Activated T-cell treated with anti-CD3 and anti-CD28 coated beads, Interleukin-2, amount 50 U/mL, for 24 hours (primary cell): ENCODE measurements at places on chromosomes 16 and 17.
A peak's percentile ranks its signal among the peaks of the same experiment; 100 is the strongest.

DNA sequence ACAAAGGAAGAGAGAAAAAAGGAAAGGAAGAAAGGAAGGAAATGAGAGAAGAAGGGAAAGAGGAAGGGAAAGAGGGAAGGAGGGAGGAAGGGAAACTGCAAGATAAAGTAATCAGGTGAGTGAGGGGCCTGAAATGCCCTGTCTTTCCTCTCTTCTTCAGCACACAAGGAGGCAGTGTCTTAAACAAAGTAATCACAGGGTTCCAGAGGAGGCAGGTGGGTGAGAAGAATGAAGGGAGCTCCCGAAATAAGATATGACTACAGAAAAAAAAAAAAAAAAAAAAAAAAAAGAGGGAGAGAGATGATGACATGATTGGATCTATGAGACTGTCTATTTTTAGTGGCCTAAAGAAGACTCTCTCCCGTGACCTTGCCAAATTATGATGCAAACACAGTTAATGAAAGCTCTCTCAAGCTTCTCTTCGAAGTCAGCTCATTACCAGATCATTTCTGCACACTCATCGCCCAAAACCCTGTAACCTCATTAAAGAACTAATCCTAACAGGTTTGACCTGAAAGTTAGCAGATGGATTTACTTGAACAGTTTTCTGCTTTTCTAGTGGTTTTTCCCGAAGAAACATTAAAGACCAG is 53.6 kb downstream of the CDH11 start:
- DNase-seq, result no peak

- DNase-seq, result no peak
Observed at GRCh38 chr16:10878328-10878643, 1.3 kb downstream of the CIITA start.

- DNase-seq, result no peak
Observed at GRCh38 chr16:65658349-65658748, 536.5 kb upstream of the CDH11 start.

- no peak for DNase-seq
Observed at GRCh38 chr17:17810084-17810894, 26.5 kb downstream of the SREBF1 start.

DNA sequence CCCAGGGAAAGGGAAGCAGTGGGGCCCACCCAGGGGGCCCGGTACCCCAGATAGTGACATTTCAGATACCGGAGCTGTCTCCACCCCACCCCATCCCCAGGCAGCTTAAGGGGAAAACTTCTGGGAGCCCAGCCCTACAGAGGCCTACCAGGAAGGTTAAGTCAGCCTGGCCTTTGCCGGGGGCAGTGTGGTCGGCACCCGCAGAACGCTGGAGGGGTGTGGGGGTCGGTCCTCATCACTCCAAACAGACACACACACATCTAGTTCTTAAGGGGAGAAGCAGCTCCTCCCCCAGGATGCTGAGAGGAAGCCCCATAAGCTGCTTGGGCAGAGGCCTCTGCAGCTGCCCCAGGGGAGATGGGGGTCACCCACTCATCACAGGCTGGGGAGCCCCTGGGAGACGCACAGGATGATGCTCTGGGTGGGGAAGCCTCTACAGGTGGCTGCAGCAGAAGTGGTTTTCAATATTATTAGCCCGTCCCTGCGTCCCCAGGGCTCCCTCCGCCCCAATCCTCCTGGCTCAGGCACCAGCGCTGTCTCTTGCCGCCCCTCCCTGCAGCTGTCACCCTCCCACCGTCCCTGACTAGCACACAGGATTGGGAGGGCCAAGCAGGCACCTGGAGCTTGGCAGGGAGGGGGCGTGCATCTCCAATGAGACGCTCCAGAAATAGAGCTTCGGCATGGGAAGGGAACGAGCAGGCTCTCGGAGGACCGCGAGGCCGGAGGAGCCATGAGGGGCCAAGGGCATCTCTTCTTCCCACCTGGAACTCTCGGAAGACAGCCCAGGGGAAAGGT is 1.4 kb upstream of the ABR start:
- DNase-seq, result no peak

- no peak for DNase-seq
Observed at GRCh38 chr16:85989376-85989775, 90.4 kb downstream of the IRF8 start.

DNA sequence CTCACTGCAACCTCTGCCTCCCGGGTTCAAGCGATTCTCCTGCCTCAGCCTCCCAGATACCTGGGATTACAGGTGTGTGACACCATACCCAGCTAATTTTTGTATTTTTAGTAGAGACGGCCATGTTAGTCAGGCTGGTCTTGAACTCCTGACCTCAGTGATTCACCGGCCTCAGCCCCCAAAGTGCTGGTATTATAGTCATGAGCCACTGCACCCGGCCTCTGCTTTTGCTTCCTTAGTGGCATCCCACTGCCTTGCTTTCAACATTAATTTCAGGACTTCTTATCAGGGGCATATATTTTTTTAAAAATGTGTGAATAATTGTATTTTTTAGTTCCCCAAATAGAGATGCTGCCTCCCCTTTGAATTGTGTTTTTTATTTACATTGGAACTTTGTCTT is 98.8 kb downstream of the SYCE1L start:
- DNase-seq, result no peak

DNA sequence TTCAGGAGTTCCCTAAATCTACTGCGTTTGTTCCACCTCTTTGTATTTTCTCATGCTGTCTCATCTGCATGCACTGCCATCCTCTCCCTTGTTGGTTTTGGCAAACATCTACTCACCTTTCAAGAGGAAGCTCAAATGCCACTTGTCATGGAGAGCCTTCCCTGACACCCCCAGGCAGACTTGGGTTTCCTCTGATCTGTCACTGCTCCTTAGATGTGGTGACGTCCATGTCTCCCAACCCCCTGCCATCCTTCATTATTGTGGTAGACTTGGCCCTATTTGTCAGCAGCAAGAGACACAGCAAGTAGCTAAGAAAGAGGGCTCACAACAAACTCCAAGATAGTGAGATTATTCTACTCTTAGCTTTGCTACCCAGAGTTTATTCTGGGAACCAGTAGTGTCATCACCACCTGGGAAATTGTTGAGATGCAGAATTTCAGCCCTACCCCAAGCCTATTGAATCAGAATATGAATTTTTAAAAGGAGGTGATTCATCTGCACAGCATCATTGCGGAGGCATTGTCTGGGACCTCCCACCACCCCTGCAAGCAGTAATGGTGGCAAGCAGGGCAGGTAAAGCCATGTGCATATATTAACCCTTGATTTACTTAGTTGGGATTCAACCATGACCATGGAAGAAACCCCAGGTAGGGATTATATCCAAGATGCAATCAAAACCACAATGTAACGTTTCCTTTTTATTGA is 248.9 kb downstream of the SHISA9 start:
- no peak for DNase-seq

- DNase-seq, result no peak
Observed at GRCh38 chr17:18919963-18920362, 32.0 kb upstream of the SLC5A10 start.

DNA sequence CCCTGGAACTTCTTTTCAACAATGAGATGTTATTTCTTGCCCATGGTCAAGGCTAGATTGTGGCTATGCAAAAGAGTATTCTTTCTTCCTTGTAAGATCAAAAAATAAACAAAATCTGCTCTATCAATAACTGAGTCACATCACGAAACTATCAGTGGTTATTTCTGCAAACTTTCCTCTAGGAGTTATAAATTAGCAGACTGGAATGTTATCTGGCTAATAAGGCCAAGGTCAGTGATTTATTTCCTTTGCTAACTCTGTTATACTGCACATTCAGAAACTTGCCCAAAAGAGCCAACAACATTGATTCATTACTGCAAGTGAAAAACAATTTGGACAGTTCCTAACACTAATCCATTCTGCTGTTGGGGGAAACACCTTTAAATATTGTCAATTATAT is 5.0 kb downstream of the ARL6IP1 start:
- DNase-seq, result no peak

DNA sequence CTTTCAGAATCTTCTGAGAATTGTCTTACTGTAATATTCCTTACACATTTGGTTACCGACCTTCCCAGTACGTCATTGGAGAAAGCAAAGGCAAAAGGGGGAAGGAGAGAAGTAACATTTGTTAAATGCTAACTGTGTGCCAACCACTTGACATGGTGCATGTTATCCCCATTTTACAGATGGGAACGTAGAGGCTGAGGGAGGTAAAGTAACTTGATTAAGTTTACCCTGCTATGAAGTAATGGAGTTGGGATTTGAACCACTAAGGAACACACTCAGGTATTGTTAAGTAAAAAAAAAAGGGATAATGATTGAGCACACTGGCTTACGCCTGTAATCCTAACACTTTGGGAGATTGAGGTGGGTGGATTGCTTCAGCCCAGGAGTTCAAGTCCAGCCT is 156.4 kb downstream of the PRKCA start:
- no peak for DNase-seq

DNA sequence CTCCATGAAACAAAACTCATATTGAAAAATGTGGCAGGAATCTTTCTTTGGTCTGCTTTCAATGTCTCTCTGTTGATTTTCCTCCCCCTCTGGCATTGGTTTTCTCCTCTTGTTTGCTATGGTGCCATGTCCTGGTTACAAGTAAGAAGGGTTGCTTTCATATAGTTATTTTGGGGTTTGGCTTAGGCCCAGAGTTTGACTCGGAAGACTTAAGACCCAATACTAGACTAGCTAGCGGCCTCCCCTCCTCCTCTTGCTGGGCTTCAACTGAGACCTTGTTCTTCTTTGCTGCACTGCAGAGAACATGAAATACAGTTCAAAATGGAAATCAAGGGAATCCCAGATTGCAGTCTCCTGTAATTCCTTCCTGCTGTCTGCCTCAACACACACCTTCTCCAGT is 30.0 kb upstream of the CLEC18A start:
- DNase-seq, result no peak

GRCh38 chr17:82781894-82782274 is 30.0 kb downstream of the TBCD start:
- peak; percentile 89 for DNase-seq
